ENCODE measurements at places on chromosomes 1 and 21. TPM values are rescaled to one million over a fixed set of nuclear protein-coding genes. Genes with fewer than 3 reads are reported as not detected.

- H3K36me3 ChIP-seq, result no peaks in the 10 kb centered on the region
- no peak overlapping the region for H3K27ac ChIP-seq
- H3K4me1 ChIP-seq, result no peaks in the 10 kb centered on the region
- no peak for DNase-seq
- no peaks in the 10 kb centered on the region for H3K27me3 ChIP-seq
- no peak overlapping the region for H3K4me3 ChIP-seq
Measured at GRCh38 chr1:186878356-186878755, 49.6 kb downstream of the PLA2G4A start.

DNA sequence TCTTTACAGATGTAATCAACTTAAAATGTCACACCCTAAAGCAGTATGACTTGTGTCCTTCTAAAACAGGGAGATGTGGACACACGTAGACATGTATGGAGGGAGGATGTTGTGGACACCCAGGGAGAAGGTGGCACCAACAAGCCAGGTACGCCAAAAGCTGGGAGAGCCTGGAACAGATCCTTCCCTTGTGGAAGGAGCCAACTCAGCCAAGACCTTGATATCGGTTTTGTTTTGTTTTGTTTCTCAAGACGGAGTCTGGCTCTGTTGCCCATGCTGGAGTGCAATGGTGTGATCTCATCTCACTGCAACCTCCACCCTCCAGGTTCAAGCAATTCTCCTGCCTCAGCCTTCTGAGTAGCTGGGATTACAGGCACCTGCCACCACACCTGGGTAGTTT, 45.6 kb downstream of the CHAF1B start:
- H3K36me3 ChIP-seq, result no peaks in the 10 kb centered on the region
- H3K27ac ChIP-seq, result no peak overlapping the region
- H3K27me3 ChIP-seq, result no peaks in the 10 kb centered on the region

GRCh38 chr1:200364831-200365230, 45.0 kb downstream of the ZNF281 start:
- peak overlapping the region; percentile 83 for H3K27ac ChIP-seq
- peaks cover 4% of the 10 kb centered on the region for H3K4me1 ChIP-seq
- DNase-seq, result peak; percentile 59
- peak overlapping the region; percentile 48 for H3K4me3 ChIP-seq

Gene DISP3
- 4.6 TPM for total RNA-seq

All from H1 (cell line).